CD4-positive, alpha-beta T cell treated with Interleukin-17A for 4 hours (primary cell): ENCODE measurements at places on chromosomes 11 and 22.

- DNase-seq: no peak
Observed at GRCh38 chr11:35892166-35892565, 51.7 kb upstream of the LDLRAD3 start.

- no peak for DNase-seq
Observed at GRCh38 chr11:70487756-70488155, 89.4 kb downstream of the CTTN start.

DNA sequence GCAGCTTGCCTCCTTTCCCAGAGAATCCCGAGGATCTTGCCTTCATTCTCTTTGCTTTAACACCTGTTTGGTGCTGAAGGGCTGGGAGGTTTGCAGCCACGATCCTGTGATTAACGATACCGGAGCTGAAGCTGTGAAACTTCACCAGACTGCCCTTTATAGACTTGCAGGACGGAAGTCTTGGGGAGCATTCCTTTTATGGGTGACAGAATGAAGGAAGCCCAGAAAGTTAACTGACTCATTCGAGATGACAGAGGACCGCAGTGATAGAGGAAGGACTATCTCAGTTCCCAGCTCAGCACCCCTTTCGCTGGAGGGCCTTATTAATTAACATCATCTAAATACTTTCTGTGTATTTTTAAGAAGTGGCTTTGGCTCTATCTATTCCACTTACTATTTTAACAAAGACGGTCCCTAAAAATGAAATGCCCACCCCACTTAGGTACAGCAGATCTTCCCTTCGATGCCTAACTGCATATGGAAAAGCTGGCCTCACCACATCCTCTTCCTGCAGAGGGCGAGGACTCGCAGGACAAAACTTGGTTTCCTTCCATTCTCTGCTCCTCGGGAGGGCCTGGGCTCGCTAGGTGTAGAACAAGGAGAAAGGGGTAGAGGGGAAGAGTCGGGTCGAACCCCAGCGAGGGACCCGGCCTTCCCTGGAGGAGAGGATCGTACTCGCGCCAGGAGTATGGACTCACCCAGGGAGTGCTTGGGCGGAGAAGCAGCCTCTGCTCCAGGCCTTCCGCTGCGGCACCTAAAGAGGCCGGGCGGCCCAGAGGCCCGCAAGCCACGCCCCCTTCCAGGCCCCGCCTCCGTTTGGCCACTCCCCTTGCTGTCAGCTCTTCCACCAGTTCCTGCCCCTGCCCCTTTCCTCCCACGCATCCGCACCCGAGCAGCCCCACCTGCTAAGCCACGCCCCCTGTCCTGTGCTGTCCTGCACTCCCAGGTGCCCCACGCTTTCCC, 30.7 kb upstream of the USP47 start:
- peak; percentile 3 for DNase-seq

DNA sequence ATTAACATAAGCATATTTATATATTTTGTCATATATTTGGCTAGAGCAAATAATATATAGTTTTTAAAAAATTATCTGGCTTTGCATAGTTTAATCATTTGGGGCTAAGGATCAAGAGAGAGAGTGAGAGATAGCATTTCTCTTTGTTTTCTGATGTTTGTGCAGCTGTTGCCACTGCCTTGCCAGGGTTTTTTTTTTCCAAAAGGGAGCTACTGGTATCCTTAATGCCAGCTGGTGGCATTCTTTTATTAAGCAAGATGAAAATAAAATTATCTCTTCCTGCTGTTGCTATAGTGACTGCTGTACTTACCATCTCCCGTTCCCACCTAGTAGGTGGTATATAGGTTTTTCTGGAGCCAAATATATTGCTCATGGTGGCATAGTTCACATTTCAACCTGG, 793.3 kb upstream of the ARHGAP42 start:
- DNase-seq: no peak

GRCh38 chr11:133828871-133829270, 16.4 kb downstream of the SPATA19 start:
- no peak for DNase-seq

GRCh38 chr11:73662445-73663157, 16.2 kb downstream of the PLEKHB1 start:
- no peak for DNase-seq

DNA sequence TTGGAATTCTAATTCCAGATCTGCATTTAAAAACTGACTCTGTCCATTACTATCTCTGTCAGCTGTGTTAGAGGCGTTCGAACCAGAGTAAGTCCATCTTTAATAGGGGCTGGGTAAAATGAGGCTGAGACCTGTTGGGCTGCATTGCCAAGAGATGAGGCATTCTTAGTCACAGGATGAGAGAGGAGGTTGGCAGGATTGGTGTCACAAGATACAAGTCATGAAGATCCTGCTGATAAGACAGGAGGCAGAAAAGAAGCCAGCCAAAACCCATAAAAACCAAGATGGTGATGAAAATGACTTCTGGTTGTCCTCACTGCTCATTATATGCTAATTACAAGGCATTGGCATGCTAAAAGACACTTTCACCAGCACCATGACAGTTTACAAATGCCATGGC, 356.3 kb upstream of the ISX start:
- no peak for DNase-seq

- DNase-seq: no peak
Observed at GRCh38 chr11:13680501-13681264, 12.2 kb downstream of the FAR1 start.

- DNase-seq: peak; percentile 69
Observed at GRCh38 chr22:25069758-25070481, 117.4 kb downstream of the KIAA1671 start.

DNA sequence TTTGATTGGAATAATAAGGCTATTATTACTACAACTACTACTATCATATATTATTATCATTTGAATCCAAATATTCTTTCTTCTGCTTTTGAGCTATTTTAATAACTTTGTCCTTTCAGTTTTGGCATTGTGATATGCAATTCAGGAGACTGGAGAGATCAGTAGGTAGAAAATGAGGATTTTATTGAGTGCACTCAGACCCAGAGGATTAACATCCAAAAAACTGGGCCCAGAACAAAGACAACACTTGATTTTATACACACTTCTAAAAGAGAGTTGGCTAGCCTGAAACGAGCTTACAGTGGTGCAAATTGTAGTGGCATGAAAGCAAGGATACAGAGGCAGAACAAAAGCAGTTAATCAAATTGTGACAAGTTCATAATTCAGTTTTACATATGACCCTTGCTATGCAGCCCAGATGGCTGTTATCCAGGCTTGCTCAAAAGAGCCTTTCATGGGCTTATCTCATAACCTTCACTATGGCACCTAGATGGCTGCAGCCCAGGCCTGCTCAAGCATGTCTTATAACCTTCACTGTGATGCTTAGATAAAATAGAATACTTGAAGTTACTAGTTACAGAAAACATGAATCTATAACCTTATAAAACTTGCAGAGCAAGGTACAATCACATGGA, 796.3 kb upstream of the RAG2 start:
- DNase-seq: no peak

DNA sequence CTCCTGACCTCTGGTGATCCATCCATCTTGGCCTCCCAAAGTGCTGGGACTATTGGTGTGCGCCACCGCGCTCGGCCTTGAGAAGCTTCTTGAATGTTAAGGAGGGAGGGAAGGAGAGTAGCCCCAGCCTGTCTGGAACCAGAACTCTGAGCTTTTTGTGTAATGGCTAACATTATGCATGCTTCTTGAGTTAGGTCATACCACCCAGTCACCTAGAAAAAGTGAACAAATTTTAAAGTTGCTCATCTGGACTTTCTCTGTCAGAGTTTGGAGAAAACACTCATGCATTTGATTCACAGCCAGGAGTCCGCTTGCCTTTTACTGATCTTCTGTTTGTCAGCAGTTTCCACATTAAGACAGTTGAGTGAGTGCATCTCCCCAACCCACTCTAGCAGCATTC, 82.1 kb downstream of the PPP6R3 start:
- DNase-seq: no peak

DNA sequence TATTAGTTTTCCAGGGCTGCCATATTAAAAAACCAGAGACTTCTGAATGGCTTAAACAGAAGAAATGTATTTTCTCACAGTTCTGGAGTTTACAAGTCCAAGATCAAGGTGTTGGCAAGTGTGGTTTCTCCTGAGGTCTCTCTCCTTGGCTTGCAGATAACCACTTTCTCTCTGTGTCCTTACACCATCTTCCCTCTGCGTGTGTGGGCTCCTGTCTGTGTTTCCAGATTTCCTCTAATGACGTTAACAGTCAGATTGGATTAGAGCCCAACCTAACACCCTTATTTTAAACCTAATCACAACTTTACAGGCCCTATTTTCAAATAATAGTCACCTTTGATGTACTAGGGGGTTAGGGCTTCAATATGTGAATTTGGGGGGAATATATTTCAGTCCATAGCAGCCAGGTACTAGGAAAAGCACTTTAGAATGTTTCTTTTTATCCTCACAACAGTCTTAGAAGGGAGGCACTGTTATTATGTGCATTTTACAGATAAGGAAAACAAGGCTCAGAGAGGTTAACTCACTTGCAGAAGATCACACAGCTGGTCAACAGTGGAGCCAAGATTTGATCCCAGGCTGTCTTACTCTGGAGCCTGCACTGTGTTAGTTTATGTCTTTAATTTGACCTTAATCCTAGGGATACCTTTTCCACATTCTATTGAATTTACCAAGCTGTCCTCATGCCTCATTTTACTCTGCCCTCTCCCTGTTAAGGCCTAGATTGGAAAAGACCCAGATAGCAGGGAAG, 116.4 kb upstream of the CRYBB3 start:
- no peak for DNase-seq

GRCh38 chr22:50567721-50568252, 5.1 kb upstream of the SYCE3 start:
- no peak for DNase-seq

- DNase-seq: no peak
Observed at GRCh38 chr11:118881228-118881627, 2.5 kb upstream of the CXCR5 start.

DNA sequence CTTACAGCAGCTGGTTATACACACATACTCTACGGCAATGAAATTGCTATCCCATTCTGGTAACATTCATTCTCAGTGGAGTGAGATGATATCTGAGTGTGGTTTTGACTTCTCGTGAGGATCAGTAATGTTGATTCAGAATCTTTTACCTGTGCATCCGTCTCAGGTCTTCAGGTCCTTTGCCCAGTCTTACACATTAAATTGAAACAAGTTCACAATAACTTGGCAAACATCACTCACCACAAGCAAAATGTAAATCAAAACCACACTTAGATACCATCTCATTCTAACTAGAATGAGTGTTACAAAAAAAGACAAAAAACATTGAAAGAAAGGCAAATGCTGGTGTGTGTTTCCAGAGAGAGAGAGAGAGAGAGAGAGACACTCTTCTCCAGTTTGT, 14.0 kb downstream of the RGL4 start:
- no peak for DNase-seq

DNA sequence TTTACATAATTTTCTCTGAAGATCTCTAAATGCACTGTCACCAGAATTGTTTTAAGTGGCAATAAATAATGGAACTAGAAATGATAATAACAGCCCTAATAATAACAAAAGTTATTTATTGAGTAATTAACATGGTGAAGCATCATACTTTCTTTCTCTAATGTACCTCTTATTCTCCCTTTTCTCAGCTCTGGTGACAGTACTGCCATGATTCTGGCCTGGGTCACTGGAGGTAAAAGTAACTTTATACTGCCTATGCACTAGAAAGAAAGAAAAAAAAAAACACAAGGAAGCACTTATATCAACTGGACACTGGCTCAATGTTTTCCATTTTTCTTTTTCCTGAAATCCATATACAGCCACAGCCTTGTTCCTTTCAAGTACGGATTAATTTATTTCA, 43.7 kb downstream of the CADM1 start:
- DNase-seq: no peak

DNA sequence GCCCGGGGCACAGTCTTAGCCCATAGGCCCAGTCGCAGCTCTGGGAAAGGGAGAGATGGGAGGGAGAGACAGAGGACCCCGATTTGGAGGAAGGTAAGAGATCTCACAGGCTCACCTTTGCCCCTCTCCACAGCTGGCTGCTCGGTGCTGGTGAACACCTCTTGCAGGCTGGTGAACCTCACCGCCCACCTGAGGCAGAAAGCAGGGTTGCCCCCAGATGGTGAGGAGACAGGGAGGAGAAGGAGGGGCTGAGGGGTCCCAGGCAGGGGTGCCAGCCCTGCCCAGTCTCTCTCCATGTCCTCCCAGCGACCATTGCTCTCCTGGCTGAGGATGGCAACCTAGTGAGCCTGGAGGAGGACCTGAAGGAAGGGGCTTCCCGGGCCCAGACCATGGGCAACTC, 1.2 kb downstream of the C22orf15 start:
- DNase-seq: no peak

DNA sequence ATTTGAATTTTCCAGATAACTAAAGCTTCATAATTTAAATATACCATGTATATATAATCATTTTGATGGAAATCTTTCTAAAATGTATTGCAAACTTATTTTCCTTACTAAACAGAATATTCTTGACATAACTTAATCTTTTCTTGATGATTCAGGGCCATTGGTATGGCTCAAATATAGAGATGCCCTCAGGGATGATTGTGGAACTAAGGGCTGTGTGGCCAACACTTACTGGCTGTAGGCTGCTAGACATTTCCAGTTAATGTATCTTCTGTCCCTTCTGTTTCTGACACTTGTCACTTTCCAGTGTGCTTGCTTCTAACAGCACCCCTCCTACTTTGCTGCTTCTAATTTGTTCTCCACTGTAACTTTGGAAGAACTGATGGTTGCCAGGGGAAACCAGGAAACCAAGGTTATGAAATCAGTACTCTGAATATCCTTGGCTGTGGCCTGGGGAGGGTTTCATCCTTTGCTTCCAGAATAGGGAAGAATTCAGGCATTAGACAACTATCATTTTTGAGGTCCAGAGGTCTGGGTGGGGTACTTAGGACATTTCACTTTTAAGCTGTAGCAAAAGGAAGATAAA, 697.2 kb downstream of the ETS1 start:
- no peak for DNase-seq

DNA sequence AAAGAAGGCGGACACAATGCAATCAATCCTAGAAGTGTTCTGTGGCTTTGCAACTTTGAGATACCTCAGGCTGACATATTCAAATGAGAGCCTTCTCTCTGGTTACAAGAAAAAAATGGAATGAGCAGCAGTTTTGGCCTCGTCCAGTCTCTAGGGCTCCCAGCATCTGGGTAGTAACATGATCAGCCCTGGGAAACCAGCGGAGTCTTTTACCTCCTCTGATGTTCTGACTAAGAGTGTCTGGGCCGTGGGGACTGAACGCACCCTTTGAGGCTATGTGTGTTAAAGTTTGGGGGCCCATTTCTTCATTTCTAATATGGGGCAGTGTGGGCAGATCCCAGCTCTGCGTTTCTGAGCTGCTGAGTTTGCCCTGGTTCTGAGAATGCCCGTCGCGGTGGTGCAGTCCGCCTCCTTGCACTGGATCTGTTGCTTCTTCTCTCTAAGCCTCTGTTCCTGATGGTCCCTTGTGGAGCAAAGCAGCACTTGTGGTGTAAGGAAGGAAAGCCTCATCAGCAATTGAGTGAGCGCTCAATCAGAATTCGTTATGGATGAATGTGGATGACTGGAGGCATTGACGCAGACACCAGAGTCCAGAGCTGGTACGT, 8.1 kb downstream of the PARVB start:
- DNase-seq: no peak
